ENCODE measurements at places on chromosomes 2 and 18.

- DNase-seq, result no peak
Observed at GRCh38 chr18:24791751-24792545, 331.5 kb downstream of the HRH4 start.

DNA sequence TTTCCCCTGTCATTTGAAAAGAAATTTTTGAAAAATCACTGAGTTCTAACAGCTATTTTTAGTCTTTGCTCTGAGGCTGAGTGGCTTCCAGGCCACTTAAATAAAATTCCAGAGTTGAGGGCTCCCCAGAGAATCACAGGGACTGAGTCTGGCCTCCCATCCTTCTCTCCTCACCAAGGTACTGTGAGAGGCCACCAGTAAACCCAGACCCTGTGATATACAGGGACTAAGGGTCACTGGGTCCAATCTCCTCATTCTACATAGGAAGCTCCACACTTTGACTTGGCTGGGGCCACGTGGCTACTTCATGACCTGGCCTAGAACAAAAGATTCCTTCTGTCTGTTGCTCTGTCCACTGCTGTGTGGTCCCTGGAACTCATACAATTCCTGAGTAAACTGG, 123.2 kb upstream of the CDCA7 start:
- no peak for DNase-seq

DNA sequence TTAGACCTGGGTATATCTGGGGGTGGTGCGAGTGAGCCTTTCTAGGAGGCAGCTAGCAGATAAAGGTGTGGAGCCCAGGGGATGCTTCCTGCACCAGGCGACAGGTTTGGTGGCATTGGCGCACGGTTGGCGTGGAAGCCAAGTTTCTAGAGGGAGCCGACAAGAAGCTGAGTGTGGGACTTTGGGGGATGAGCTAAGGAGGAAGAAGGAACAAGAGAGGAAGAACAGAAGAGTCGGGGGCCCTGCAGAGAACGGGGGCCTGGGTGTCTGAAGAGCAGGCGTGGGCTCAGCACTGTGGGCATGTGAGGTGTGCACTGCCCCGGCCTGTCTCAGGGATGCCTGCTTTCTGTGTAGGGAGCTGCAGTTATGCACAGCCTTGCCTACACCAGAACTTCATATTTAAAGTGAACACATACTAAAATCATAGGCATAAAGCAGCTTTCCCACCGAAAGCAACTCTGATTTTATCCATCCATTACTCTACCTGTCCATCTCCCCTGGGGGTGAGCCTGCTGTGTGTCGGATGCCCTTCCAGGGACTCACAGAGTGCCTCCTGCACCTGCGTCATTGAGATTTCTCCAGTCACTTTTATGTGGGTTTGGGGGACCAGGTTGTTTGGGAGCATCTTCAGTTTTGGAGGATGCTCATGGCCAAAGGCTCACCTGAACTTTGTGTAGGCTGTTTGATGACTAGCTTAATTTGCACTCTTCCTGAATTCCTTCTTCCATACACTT, 149.7 kb downstream of the LDLRAD4 start:
- DNase-seq, result no peak

- no peak for DNase-seq
Observed at GRCh38 chr2:168135630-168136029, 111.8 kb downstream of the STK39 start.

DNA sequence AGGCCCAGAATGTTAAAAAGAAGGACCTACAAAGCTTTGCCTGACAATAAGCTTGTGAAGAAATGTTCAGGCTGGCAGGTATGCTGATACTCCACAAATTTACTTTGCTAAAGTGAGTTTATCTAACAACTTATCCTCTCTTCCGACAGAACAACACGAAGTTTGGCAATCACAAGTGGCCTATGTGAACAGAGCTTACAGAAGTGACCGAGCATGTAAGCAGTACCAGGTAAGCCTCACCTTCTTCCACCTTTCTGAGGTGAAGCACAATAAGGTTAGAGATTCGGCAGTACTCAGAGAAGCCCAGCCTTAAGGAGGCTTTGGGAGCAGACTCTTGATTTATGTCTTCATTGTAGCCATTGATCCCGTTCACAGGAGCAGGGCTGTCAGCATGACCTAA, 9.0 kb upstream of the LCT start:
- DNase-seq, result no peak

DNA sequence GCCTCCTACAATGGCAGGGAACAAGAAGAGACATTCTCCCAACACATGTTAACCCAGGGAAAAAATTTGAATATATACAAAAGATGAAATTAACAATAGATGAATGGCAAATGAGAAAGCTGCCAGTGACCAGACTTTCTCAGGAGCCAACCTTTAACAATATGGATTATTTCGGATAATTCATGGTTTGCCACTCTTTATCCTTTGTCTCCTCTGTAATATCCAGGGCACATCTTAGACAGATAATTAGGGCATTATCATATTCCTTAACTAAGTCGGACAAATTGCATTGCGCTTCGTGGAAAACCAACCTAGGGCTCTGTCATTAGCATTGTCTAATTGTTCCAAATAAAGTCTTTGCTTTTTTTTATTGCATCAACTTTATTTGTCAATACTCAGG, 97.3 kb downstream of the CDCA7 start:
- DNase-seq, result no peak

DNA sequence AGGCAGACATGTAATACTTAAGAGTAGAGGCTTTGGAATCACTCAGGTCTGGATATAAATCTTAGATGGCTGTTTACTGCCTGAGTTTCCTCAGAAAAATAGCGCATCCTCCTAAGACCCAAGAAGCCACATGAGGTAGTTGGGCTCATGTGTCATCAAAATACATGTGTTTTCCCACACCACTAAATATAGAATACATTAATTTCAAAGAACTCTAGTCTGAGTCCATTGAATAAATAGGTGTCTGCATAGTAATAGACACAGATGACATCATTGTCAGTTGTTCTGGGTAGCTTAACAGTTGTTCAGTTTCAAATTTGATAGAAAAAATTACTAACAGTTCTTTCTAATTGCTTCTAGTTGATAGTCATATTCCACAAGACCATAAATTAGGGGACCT, 9.6 kb downstream of the PPP1R1C start:
- DNase-seq, result no peak

GRCh38 chr18:65093346-65093745, 657.5 kb upstream of the CDH7 start:
- no peak for DNase-seq

Measured in thoracic aorta (tissue), 2 donors.